ENCODE measurements at places on chromosomes 5 and 9.
A peak's percentile ranks its signal among the peaks of the same experiment; 100 is the strongest.

GRCh38 chr5:65910711-65911110 is 15.7 kb upstream of the ERBIN start:
- no peak for DNase-seq

DNA sequence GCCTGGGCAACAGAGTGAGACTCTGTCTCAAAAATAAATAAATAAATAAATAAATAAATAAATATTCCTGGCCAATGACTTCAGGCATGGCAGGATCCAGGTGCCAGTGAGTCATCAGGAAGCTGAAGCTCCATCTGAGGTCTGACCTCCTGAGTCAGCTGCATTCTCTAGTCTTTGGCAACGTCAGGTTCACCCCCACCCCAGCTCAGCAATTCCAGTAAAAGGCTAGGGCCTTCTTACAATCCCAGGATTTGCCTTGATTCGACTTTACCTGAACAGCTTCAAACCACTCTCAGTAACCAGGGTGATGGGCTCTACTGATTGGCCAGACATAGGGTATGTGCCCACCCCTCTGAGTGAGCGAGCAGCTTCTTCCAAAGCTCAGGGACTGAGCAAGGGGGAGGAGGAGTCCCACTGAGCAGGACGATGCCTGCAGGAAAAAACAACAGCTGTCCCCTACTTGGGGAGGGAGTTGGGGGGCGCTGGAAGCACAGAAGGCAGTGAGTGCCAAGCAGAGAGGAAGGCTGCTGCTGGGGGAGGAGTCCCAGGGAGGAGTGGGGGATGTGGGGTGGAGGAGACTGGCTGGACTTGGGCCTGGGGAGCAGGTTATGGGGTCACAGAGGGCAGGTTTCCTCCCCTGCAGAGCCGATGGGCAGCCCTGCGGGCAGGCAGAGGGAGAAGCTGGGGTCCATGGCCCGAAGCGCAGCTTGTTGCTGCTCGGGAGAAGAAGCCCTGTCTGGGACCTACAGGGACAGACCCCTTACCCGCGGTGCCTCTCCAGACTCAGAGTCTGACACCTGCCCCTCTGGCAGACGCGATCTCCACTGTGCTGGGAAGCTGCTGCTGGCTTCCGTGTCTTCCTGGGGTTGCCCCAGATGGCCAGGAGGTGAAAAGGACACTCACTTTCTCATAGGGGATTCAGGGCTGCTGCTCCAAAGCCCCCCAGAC is 25.9 kb upstream of the UNC5A start:
- no peak for DNase-seq

GRCh38 chr9:127519301-127520166 is 68.2 kb downstream of the LRSAM1 start:
- peak; percentile 49 for DNase-seq

DNA sequence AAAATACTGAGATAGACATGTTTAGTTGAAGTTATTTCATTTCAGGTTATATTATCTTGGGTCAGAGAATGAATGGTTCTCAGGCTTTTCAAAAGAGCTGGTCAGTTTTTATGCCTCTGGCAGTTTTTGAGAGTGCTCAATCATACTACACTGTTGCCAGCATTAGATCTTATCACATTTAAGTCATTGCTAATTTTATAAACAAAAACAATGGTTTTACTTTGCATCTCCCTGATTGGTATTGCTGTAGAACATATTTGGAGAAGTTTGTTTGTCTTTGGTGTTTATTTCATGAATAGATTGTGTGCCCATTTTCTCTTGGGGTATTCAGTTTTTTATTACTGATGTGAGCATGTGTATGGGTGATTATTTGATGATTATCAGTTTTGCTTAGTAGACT is 1.5 kb downstream of the CATSPER3 start:
- no peak for DNase-seq

DNA sequence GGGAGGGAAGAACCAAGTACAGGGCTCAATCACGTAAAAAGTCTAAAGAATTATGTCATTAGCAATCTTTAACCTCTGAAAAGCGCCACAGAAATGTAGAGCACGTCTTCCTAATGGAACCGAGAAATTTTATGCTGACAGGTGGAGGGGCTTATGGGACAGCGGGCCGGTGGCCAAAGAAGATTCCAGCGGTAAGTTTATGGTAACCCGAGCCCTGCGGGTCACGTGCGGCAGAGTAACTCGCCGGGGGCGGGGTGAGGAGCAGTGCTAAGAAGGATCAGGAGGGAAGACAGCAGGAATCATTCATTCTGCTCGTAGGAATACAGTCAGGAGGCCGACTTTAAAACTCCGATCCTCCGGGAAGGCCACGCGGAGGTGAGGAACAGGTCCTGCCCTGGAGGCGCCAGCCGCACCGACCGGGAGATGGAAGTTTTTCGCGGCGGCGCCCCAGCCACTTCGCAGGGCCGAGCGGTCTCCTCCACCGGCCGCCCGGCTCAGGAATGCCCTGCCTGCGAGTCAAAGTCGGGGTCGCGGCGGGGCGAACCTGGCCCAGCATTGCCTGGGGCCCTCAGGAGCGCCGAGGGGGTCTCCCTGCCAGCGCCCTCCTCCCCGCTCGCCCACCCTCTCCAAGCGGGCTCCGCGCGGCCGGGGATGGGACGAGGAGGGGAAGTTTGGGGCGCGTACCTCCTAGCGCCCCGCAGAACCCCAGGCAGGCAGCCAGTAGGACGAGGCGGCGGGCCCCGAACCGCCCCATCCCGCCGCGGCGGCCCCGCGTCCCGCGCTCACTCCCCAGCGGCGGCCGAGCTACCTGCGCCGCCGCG is 101.8 kb downstream of the ESM1 start:
- DNase-seq: no peak

GRCh38 chr9:105859428-105860091 is 165.2 kb downstream of the TMEM38B start:
- no peak for DNase-seq

DNA sequence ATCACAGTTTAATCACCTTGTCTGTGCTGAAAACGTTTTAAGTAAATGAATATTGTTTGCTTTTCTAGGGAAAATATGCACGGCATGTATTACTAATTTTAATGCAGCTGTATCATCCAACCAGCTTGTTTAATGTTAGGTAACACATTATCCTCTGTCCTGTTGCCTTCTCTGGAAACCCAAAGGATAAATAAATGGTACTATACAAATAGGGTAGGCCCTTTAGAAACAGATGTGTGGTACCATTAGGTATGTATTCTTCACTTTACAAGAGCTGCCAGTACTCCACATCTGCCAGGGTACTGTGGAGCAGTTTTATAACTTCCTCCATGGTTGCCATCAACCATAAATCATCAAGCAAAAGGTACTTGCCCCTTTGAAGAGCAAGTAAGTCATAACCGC is 42.9 kb downstream of the FAF2 start:
- no peak for DNase-seq

DNA sequence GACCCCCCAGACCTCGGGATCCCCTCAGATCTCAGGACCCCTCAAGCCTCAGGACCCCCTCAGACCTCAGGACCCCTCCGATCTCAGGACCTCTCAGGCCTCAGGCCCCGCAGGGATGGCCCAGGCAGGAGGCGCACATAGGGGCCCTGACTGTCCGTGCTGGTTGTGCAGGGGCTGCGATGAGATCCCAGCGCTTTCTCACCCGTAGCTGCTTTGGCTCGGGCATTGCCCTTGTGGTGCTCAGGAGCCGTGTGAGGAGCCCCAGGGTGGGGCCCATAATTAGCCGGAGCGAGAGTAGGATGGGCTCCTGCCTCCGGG is 680 bp upstream of the LPCAT1 start:
- DNase-seq: no peak

DNA sequence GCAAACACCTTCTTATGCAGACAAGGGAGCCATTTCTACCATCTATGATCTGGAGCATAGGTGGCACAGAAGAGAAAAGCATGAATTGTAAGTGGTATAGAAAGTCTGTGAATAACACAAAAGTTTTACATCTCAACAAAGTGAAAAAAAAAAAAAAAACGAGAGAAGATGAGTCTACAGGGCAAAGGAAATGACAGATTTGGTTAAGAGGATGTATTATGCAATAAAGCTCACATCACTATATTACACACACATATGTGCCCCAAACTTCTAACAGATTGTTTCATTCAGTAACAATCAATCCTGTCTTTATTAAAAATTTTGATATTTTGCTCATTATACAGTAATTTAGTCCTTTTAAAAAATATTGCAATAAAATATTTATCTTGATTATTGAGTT is 49.8 kb downstream of the CERT1 start:
- no peak for DNase-seq

- DNase-seq: no peak
Observed at GRCh38 chr5:148482196-148482595, 98.4 kb downstream of the FBXO38 start.

DNA sequence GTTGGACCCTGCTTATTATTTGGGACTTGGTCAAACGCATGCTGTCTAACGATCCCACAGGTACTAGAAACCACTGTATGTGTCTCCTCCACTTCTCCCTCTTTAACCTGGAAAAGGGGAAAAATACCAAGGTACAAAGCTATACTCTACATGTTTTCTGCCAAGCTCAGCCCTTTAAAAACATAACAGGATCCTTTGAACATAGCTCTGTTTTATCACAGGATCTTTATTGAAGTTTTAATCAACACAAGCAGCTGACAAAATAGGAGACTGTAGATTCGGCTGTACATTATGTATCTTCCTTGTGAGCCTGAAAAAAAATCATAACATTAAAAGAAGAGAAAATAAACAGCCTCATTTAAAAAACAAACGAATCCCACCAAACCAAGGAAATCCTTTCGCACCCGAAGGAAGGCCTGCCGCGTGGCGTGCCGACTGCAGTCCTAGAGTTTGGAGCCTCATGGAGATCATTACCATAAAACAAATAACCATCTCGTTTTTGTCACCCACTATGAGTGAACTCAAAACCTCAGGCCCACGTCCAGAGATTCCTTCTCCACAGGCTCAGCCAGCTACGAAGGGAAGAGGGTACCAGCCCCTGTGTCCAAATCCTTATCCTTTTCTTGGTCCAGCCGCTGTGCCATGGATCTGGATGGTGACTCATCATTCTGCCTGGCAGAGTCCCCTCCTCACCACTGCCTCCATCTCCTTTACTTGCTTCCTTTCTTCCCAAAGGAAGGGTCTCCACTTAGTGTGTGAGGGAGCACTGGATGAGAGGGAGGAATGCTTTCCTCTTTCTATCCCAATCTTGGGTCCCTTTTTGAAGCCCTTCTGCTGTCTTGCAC is 651.1 kb downstream of the CCDC171 start:
- no peak for DNase-seq

GRCh38 chr9:16412740-16413139 is 457.7 kb downstream of the BNC2 start:
- DNase-seq: no peak

DNA sequence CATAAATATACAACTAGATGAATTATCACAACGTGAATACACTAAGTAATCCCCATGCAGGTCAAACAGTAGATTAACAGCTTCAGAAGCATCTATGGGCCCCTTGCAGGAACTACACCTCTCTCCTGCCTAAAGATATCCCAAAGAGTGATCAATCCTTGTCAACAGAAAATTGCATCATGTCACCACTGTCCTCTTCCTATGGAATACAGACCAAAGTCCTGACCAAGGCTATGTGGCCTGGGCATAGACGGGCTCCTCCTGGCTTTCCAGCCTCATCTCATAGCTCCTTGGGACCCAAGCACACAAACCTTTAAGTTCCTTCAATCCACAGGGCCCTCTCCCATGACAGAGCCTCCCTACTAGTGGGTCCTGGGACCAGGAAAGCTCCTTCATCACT is 25.3 kb downstream of the NIPAL4 start:
- DNase-seq: no peak

GRCh38 chr5:122478741-122479442 is 166.9 kb downstream of the SNCAIP start:
- DNase-seq: no peak

GRCh38 chr5:175778951-175779503 is 92.4 kb upstream of the CPLX2 start:
- no peak for DNase-seq

DNA sequence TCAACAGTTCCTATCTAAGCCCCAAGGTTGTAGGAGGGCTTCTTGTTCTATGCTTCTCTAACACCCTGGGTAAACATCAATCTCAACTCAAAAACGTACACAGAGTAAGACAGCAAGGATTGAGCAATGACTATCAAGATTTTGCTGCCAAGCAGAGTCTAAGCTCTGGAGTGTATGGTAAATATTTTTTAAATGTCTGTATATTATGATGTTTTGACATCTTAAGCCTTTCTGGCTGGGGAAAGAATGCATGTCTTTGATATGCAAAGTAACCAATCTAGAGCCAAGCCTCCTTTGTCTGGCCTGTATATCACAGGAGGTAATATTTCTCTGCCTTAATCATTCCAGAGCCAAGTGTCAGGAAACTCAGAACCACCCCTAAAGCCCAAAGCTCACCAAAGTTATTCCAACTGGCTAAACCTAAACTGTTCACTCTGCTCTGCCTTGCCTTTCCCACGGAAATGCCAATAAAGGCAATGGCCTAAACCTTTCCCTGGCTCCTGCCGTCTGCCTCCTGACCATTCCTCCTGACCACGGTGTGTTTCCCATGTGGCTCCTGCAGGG is 45.2 kb downstream of the YIPF5 start:
- no peak for DNase-seq

- DNase-seq: no peak
Observed at GRCh38 chr9:72681283-72681630, 159.8 kb downstream of the TMC1 start.

DNA sequence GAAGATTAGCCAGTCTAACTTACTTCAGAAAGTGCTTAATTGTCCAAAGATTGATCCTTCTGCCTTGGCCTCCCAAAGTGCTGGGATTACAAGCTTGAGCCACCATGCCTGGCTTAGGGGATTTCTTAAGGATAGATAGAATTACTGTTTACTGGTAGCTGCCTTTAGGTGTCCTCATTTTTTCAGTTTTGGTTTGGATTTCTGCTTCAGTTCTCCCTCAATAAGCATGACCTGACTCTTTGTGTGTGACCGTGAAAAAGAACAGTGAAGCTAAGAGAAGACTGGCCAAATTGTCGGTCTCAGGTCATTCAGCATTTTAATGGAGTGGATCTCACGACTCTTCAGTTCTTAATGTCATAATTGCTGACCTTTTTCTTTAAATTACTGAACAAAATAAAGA is 22.9 kb upstream of the CMYA5 start:
- no peak for DNase-seq

GRCh38 chr5:38751103-38751502 is 94.7 kb upstream of the OSMR start:
- no peak for DNase-seq

- DNase-seq: no peak
Observed at GRCh38 chr5:2879701-2880100, 128.2 kb upstream of the IRX2 start.

- no peak for DNase-seq
Observed at GRCh38 chr9:127081250-127082185, 40.9 kb downstream of the ANGPTL2 start.

- peak; percentile 11 for DNase-seq
Observed at GRCh38 chr5:124583469-124584350, 162.7 kb downstream of the ZNF608 start.

DNA sequence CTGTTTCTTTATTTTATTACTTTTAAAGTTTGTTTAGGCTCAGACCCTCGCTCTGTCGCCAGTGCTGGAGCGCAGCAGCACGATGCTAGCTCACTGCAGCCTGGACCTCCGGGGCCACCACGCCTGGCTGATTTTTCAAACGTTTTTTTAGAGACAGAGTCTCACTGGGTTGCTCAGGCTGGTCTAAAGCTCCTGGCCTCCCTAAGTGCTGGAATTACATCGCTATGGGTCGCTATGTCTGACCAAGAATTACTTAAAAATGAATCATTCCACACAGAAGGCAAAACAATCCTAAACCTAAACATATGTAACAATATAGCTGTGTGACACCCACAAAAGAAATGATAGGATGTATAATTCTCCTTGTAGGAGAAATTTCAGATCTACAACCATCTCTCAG is 86.9 kb upstream of the SIMC1 start:
- no peak for DNase-seq

- no peak for DNase-seq
Observed at GRCh38 chr9:136052991-136053756, 41.9 kb downstream of the NACC2 start.

Measured in activated naive CD4-positive, alpha-beta T cell treated with Interleukin-2 at 50 U/mL for 16 hours (primary cell).